ENCODE measurements at places on chromosomes 3 and 15. TPM values are rescaled to one million over a fixed set of nuclear protein-coding genes. Genes with fewer than 3 reads are reported as not detected.

DNA sequence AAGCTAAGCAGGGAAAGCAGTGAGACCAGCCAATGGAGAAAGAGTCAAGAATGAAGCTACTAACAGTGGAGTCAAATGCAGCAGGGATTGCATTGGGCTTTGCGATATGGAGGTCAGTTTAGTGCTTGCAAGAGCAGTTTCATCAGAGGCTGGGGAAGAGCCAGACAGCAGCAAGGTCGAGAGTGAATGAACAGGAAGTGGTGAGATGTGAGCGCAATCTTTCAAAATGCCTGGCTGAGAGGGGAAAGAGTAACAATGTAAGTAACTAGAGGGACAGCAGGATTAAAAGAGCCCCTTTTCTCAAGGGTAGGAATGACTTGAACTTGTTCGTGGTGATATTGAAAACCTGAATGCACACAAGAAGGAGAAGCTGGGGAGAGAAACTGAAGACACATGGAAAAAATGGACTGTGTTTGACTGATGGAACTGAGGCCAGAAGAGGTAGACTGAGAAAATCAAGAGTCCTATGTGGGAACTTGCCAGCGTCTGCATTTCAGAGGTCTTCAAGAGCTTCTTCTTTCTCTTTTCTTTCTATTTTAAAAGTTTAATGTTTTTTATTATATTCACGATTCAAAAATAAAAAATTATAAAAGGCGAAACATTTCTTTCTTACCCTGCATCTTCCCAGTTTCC is 30.6 kb upstream of the GPR160 start:
- no peak for DNase-seq

The SLC6A11 gene
- total RNA-seq = not detected

- DNase-seq = no peak
Measured at GRCh38 chr3:104846270-104846669, 520.4 kb upstream of the ALCAM start.

The DUOXA2 gene
- total RNA-seq = 48.4 TPM

The CGNL1 gene
- total RNA-seq = 56.8 TPM

The RAB6B gene
- total RNA-seq = 5.4 TPM

GRCh38 chr3:38566215-38566528 is 70.0 kb downstream of the EXOG start:
- DNase-seq = no peak

GRCh38 chr3:29581311-29581710 is 300.4 kb downstream of the RBMS3 start:
- no peak for DNase-seq

All from thyroid gland (tissue), 4 donors.